Sciatic nerve (tissue), 2 donors: ENCODE measurements at places on chromosomes 6 and 20.

- no peak for DNase-seq
These were observed 58.6 kb downstream of the LIN28B start for GRCh38 chr6:105015482-105015881.

- DNase-seq = no peak
These were observed 5.7 kb upstream of the RBPJL start for GRCh38 chr20:45300961-45301360.

DNA sequence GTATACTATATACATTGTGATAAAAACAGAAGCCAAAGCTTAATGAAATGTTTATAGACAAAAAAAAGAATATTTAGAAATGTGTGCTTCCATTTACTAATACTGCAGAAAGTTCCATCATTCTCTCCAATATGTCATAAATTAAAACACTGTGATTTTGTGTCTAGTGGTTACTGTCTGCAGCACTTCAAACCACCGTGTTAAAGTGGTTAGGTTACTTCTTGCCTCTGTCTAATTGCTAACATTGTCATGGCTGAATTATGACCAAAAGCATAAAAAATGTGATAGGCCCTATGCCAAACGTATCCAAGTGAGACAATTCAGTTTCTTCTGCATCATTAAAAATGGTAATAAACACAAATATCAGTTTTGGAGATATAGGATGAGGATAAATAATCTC lies 52.7 kb upstream of the CST5 start:
- DNase-seq = no peak

GRCh38 chr20:23544133-23544532 lies 24.2 kb downstream of the CST9L start:
- no peak for DNase-seq

DNA sequence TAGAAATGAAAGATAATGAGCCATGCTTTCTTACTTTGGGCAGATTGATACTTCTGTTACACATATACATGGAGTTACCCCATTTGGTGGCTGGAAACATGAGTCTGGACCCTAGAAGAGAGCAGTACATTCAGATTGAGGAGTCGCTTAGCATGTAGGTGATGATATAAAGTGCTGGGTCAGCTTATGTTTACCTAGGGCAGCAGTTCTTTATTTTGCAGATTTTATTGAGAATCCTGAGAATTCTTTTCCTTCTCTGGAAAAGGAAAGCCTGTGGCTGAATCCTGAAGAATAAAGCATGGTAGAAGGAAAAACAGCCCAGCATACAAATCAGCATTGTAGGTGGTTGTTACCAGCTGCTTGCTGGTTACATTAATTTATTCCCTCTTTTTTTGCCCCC lies 91.2 kb downstream of the SMAP1 start:
- DNase-seq = no peak

GRCh38 chr20:49742948-49743347 lies 29.3 kb upstream of the B4GALT5 start:
- DNase-seq = no peak

GRCh38 chr20:37526238-37526838 lies 1.3 kb downstream of the BLCAP start:
- peak; percentile 33 for DNase-seq

GRCh38 chr6:137434640-137435039 lies 59.6 kb downstream of the OLIG3 start:
- DNase-seq = no peak

GRCh38 chr20:62452475-62453095 lies 23.2 kb downstream of the GATA5 start:
- no peak for DNase-seq

- no peak for DNase-seq
These were observed 10.5 kb downstream of the SLC17A1 start for GRCh38 chr6:25821341-25821740.

DNA sequence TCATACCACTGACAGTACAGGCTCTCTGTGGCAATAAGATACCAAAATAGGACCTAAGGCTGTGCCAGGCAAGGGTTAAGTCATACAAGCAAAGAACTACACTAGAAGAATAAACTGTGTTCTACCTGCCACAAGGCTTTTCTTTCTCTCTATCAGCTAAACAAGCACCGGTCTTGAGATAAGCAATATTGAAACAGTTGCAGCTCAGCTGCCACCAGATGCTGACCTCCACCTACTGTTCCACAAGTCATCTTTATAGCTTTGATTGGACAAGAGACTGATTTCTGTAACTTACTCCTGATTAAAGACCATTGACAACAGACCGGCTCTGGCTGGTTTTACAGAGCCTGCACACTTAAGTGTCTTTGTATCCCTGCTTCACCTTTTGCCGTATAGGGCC lies 24.1 kb downstream of the SCP2D1 start:
- DNase-seq = no peak

DNA sequence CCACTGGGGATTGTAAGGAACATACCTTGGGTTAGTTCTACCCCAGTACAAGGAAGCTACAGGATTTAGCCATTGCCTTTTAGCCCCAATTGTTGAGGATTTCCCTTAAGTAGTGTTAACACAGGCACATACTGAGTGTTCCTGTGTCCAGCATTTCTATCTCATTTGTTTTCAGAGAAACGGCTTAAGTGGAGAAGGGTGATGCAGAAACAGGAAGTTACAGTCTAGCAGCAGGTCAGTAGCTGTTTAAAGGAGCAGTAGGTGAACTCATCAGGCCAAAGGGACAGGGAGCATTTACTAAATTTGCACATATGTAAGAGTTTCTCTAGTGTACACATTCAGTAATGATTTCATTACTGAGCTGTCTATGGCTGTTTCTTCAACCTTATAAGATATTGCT lies 644.2 kb upstream of the GJE1 start:
- DNase-seq = no peak

GRCh38 chr6:129331450-129332138 lies 378.4 kb downstream of the ARHGAP18 start:
- no peak for DNase-seq

DNA sequence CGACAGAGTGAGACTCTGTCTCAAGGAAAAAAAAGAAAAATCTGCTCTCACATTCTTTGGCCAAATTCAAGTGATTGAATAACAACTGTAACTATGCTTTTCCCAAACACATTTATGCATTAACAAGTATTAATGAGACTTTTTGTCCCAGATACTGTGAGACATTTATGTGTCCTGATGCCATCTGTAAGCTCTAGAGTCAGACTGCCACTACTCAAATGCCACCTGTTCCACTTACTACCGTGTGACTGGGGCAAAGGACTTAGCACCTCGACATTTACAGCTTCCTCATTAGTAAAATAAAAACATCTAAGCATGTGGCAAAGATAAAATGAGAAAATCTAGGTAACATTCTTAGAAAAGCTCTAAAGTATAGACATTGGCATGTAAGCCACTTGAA lies 178.1 kb upstream of the MARCKS start:
- no peak for DNase-seq

GRCh38 chr20:971346-971745 lies 30.8 kb downstream of the RSPO4 start:
- DNase-seq = no peak

- DNase-seq = no peak
These were observed 45.9 kb downstream of the RARS2 start for GRCh38 chr6:87543696-87544473.

DNA sequence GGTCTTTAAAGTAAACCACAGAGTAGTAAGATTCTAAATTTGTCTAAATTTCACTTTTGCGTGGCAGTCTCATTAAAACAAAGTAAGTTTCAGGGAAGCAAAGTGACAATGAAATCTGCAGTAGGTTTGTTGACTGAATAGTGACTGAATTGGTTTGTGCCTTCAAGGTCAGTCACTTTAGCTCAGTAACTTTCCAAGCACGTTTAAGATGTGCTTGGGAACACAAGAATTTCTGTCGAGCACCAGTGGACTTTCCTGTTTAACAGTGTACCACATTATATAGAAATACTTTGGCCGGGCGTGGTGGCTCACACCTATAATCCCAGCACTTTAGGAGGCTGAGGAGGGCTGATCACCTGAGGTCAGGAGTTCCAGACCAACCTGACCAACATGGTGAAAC lies 1.7 kb upstream of the CD24 start:
- DNase-seq = no peak

- DNase-seq = no peak
These were observed 20.8 kb downstream of the IRF4 start for GRCh38 chr6:412146-412886.

- no peak for DNase-seq
These were observed 209.8 kb downstream of the GJA1 start for GRCh38 chr6:121645100-121645745.

DNA sequence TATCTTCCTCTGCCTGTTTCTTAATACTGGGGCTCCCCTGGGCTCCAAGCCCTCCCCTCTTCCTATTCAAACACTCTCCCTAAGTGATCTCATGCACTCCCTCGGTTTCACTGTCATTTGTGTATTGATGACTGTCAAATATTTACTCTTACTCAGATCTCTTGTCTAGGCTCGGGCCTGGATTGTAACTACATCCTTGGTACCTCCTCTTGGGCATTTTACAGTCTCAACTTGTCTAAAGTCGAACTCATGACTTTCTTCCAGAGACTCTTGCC lies 189.4 kb upstream of the PRDM1 start:
- no peak for DNase-seq

- no peak for DNase-seq
These were observed 16.4 kb downstream of the PSMF1 start for GRCh38 chr20:1134836-1135235.
